ENCODE measurements at places on chromosomes 12 and 14.

DNA sequence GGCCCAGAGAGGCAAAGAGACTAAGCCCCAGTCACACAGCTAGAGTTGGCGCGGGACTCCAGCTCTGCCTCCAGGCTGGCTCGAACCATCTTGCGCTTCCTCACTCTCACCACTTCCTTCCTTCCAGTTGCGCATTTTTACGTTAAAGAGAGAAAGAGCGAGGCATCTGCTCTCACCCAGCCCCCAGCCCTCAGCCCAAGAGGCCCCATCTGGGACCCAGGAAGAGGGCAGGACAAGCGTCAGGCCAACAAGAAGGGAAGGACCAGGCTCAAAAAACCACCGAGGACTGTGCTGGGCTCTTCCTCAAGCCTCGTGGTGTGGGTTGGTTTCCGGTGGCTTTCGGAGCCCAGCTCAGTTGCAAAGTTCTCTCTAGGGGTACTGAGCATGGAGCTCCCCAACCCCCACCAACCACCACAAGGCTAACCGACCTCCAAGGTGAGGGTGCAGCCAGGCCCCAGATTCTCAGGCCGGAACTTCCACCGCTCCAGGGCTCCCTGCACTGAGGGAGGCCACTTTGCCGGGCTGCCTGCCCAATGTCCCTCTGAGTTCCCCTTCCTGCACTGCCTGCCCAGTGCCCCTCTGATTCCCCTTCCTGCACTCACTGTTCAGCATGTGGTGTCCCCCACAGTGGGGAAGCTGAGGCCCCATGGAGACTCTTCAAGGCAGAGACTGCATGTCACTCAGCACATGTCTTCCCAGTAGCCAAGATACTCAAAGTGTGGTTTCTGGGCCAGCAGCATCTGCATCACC lies 35.9 kb downstream of the TESC start:
- DNase-seq: no peak

DNA sequence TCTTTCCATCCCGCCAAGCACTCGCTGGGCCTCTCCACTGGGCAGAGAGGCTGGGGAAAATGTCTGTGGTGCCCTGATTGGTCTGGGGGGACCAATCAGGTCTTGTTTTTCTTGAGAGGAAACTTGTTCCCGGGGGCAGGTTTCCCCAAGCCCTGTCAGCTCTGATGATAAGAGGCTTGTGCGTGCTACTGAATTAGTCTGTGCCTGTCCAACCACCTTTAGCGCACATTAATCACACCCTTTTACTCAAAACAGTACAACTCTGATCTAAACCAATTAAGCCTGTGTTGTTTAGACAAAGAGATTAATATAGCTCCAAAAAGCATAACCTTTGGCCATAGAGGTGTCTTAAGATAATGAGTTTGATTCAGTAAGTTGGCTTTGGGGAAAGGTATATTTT lies 580.4 kb downstream of the VRK1 start:
- no peak for DNase-seq

GRCh38 chr12:74018849-74019248 lies 518.8 kb upstream of the ATXN7L3B start:
- DNase-seq: no peak

GRCh38 chr14:99192028-99192621 lies 79.9 kb downstream of the BCL11B start:
- no peak for DNase-seq

DNA sequence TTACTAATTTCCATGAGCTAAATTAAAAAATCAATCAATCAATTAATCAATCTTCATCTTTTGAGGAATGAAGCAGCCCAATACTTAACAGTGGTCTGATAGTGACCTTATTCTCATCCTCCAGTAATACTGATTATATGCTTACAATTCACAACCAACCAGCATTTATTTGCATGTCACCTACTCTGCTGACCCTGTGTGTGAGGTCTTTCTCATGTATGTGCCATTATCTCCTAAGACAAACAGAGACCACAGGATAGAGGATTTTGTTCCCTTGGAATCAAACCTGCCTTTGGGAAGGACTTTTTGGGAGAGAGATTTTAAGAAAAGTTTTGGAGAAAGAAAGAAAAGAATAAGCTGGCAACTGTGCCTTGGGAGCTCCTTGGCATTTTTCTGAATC lies 197.2 kb downstream of the NRXN3 start:
- no peak for DNase-seq

GRCh38 chr12:106873983-106874382 lies 81.7 kb upstream of the TMEM263 start:
- no peak for DNase-seq

All from HepG2 (cell line).